GM20000 (cell line): ENCODE measurements at places on chromosomes 4 and X.
A peak's percentile ranks its signal among the peaks of the same experiment; 100 is the strongest.

GRCh38 chr4:78753091-78753490 lies 23.1 kb upstream of the BMP2K start:
- DNase-seq: no peak

- no peak for DNase-seq
These were observed 6.6 kb upstream of the MAGEB17 start for GRCh38 chrX:16160729-16161128.

DNA sequence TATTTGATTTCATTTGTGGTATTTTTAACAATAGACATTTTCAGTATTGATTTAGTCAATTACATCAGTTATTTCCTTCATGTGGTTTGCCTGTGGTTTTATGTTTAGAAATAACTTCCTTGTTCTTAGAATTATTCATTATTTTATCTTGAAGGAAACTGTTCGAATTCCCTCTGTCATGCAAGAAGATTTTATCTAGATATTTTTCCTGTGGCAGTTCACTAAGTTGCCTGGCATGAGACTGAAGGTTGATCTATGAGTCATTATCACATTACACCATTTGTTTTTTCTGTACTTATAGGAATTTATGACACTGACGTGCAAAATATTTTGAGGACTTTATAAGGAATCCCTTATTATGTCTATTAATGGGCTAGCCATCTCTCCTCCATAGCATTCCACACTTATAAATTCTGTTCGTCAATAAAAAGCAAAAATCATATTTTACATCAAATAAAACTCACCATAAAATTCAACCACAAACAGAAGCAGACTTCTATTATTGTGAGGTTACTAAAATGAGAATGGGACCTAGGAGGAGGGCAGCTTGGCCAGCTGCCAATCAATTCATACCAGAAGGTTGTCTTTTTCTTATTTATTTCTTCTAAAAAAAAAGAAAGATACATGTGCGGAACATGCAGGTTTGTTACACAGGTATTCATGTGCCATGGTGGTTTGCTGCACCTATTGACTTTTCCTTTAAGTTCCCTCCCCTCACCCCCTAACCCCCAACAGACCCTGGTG lies 179.0 kb downstream of the KCNIP4 start:
- DNase-seq: no peak

DNA sequence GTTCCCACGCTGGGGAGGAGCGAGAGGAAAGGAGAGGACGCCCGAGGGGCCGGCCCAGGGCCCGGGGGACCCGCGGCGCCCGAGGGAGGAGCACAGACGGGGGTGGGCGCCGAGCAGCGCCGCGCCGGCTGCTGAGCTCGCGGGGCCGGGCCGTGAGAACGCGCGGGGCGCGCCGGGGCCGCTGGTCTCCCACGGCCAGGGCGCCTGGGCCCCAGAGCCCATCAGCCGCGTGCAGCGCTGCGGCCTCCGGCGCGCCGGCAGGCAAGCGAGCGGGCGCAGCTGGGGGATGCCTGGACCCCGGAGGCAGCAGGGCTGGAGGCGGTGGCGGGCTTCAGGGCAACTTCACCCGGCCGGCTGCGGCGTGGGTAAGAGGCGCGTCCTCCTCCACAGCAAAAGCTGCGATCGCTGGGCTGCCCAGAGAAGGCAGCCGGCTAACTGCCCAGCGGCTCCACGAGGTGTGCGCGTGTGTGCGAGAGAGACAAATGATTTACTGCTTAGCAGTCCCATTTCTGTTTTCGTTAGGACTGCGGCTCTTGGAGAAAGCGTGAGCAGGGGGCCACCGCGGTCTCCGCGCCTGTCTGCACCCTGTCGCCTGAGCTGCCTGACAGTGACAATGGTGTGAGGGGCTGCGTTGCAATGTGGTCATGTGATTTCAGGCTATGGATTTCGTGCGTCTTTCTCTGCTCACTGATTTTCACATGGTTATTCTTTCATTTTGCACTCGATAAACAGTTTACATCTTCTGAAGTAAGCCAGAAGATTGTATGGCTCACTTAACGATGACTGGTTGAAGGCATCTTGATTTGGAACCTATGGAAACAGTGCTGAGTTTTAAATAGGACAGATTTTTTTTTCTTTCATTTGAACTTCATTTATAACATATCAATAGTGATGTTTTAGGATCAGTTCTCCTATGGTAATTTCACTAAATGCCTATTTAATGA lies 1.2 kb downstream of the GUCY1A1 start:
- DNase-seq: peak; percentile 71

GRCh38 chrX:118536204-118536603 lies 40.6 kb downstream of the DOCK11 start:
- peak; percentile 7 for DNase-seq

DNA sequence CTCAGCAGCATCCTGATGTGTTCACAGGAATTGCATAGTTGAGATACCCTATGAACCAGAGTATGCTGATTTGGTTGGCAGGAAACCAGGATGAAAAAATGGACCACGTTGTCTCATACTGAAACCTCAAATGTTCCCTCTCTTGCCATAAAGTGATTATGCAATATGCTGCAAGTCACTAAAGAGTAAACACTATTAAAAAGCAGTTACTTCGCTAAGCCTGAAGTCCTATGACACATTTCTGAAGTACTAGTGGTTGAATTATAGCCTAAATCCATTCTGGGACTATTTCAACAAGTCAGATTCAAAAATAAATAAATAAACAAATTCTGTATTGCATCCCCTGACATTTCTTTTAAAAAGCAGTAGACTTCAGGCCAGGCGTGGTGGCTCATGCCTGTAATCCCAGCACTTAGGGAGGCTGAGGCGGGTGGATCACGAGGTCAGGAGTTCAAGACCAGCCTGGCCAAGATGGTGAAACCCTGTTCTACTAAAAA lies 106.0 kb upstream of the NAP1L5 start:
- DNase-seq: no peak

DNA sequence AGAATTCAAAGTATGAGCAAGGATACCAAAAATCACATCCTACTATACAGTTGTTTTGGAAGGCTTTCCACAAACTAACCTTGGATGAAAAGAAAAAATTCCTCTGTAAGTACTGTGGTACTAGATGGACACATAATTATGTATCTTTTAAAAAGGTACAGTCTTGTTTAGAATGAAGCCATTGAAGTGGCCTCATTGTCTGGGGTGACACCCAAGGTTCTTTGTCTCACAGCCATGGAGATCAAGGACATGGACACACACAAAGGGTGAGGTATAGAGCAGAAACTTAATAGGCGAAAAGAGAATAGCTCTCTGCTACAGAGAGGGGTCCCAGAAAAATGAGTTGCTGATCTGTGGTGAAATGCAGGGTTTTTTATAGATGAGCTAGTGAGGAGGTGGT lies 16.8 kb upstream of the HERC5 start:
- no peak for DNase-seq

GRCh38 chr4:82975792-82976191 lies 34.8 kb downstream of the LIN54 start:
- DNase-seq: no peak

- no peak for DNase-seq
These were observed 576.0 kb upstream of the PABPC4L start for GRCh38 chr4:134777606-134778005.

DNA sequence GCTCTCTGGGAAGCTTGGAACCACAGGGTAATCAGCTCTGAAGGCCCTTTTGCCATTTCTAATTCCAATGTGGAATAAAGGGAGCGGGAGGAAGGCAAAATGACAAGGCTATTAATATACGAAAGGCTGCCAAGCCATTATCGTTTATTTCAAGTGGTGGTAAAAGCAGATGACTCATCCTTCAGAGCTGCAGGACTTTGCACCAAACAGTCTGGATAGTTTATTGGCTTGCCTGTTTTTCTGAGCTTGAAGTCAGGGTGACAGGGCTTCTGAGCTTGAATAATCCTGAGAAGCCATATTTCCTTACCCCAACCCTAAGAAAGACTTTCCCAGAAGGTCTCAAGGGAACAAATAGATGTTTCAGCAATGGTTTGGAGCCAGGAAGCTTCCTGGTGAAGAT lies 7.7 kb upstream of the GABRE start:
- no peak for DNase-seq

GRCh38 chr4:18248611-18249010 lies 227.1 kb upstream of the LCORL start:
- no peak for DNase-seq

DNA sequence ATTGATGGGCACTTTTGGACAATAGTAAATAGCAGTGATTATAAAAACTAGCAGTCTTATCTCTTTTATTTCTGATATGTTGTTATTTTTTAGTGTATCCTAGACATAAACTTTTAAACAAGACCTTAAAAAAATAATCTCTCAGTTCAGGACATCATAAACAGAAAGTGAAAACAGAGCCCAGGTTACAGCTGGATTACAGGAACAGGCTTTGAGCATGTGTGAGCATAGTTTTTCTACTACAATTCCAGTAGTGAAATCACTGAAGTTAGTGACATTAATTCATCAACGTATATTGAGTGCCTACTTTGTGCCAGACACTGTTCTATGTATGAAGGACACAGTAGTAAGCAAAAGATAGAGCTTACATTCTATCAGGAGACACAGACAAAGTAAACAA lies 16.9 kb downstream of the TRIM75 start:
- DNase-seq: no peak

DNA sequence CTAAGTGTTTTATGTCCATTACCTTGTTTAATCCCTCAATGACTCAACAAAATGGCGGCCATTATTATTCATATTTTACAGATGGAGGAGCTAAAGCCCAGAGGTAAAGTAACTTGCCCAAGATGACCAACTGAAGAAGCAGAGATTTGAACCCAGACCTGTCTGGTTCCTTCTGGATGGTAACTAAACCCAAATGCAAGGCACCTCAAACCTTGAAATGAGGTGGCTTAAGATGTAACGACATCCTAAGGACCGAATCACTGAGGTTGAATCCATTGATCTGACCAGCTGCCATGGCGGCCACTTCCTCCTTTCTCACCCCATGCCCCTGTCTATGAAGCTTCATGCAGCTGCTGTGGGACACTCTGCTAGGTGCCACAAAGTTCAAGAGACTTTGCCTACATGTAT lies 932 bp downstream of the TLR10 start:
- no peak for DNase-seq

GRCh38 chr4:52638717-52639116 lies 20.4 kb downstream of the USP46 start:
- no peak for DNase-seq
